Activated CD4-positive, alpha-beta T cell treated with anti-CD3 and anti-CD28 coated beads, Interleukin-2, amount 50 U/mL, for 4 hours (primary cell): ENCODE measurements at places on chromosomes 4 and X.

- no peak for DNase-seq
Observed at GRCh38 chr4:89469516-89469915, 161.9 kb upstream of the GPRIN3 start.

GRCh38 chr4:68272380-68272779 is 26.9 kb upstream of the TMPRSS11B start:
- DNase-seq = no peak

- no peak for DNase-seq
Observed at GRCh38 chrX:67545036-67545821, 1.4 kb downstream of the AR start.

GRCh38 chr4:188573104-188573503 is 433.9 kb downstream of the TRIML1 start:
- no peak for DNase-seq

- DNase-seq = no peak
Observed at GRCh38 chr4:188110036-188110435, 633 bp upstream of the TRIML2 start.

- no peak for DNase-seq
Observed at GRCh38 chr4:180436361-180436760, 1806.8 kb upstream of the TENM3 start.

DNA sequence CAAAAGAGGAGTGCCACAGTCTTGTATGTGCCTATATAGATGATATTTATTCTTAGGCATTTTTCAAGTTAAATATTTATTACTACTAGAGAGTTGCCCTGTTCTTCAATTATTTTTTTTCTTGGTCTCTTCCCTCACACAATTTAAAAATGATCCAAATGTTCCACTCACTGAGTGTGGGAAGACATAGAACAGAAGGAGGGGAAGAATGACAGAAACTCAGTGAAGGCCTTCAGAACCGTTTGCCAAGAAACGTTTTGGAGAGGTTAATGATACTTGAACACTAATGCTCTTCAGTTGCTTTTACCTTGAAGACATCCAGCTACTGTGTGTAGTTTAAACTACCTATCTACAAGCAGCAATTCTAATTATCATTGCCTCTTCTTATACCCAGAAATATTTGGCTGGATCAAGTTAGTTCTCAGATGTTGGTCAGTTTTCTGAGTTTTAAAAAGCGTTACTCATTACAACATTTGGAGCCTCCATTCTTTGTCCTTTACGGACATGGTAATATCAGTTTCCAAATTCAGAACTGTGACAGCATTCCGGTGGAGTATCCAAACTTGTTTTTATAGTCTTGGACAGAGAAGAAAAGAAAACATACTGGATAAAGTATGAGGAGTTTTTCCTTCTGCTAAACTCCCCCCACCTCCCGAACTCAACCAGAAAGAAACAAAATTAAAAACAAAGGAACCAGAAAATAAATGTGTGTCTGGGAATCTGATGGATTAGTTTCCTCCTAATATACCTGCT is 389.7 kb downstream of the SPRY1 start:
- no peak for DNase-seq

- DNase-seq = no peak
Observed at GRCh38 chr4:154208424-154208823, 283.2 kb downstream of the DCHS2 start.

DNA sequence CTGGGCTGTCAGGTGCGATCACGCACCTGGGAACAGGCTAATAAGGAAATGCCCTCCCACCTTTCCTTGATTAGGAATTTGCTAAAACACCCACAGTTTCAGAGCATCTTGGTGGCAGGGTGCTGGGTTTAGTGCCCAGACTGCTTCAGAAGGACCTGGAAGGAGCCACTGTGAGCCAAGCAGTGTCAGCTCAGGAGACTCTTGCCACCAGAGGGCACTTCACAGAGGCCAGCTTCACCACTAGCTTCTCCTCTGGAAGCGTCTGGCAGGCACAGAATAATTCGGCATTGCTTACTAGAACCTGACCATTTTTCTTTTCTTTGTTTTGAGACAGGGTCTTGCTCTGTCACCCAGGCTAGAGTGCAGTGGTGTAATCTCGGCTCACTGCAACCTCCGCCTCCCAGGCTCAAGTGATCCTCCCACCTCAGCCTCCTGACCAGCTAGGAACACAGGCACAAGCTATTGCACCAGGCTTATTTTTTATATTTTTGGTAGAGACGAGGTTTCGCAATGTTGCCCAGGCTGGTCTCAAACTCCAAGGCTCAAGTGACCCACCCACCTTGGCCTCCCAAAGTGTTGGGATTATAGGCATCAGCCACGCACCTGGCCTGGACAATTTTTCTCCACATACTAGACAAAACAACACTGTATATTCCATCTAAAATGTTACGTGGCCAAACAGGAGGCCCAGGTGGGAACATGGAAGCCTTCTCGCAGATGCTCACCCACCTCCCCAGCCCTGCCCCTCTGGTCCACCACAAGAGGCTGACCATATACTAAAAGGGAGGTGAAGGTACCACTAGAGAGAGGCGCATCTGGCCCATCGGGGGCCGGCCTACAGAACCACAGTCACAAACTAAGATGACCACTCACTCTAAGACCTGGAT is 14.1 kb downstream of the NOP14 start:
- DNase-seq = no peak

DNA sequence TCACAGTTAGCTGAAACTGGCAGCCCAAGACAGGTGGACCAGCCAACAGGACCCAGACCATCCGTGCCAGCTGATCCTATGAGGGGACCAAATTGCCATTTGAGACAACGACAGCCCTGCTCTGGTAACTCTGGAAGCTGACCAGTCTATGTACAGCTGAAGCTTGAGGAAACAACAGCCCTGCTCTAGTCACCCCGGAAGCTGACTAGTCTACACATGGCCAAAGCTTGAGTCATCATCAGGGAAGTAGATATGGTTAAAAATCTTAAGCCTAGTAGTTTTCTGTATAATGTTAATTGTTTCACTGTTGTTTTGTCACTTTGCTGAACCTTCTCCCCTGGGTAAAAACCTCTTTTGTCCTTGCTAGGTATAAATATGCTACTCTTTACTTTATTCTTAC is 905.4 kb upstream of the NDST4 start:
- DNase-seq = no peak

- no peak for DNase-seq
Observed at GRCh38 chrX:24113181-24113580, 36.3 kb upstream of the ZFX start.

DNA sequence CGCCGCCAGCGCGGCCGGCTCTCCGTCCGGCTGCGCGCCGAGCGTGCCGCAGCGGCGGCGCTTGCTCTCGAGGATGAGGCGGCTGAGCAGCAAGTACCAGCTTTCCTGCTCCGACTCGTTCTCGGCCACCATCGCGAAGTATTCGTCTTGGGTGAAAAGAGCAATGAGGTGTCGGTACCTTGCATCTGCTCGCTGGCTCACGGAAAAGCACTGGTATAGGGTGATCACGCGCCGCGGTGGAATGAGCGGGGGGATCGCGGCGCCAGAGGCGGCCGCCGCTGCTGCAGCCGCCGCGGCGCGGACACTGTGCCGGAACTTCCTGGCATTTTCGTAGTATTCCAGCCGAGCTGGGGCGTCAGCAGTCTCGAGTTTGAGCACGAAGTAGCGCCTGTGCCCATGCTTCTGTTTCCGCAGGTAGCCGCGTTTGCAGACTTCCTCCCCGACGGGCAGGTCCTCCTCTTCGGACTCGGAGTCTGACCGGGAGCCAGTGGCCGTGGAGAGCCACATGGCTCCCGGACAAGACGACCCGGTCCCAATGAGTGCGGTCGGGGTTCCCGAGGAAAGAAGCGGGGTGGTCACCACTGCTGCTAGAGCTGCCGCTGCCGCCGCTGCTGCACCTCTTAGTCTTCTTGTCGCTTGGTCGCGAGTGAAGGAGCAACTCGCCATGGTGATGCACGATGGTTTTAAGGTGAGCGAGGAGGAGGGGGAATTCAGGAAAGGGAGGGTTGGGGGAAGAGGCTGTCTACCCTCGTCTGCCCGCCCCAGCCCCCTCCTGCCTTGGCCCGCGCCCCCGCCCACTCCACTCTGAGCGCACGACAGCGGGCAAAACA is 469 bp downstream of the IRS4 start:
- no peak for DNase-seq

- DNase-seq = no peak
Observed at GRCh38 chr4:14178421-14178820, 550.9 kb upstream of the BOD1L1 start.

DNA sequence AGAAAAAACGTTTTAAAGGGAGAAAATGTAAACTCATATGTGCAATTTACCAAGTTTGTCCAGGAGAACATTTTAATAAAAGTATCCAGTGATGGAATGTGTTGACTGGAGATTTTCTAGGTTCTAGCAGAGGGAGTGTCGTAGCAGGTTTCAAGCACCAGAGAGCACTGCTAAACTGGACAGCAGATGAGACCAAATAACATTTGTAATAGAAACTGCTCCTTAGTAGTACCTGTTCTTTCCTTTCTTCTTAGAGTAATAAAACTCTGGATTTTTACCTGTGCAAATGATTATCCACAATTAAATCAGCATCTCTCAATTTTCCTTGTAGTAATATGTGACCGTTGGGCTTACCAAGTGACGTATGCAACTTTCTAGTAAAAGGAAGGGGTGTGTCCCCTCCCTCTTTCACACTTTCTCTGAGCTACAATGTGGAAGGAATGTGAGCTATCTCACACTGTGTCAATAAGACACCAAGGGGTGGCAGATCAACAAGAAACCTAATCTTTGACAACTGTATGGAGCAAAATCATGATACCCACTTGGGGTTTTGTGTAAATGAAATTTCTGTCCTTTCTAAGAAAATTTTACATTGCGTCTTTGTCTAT is 9.5 kb downstream of the HPGDS start:
- no peak for DNase-seq

DNA sequence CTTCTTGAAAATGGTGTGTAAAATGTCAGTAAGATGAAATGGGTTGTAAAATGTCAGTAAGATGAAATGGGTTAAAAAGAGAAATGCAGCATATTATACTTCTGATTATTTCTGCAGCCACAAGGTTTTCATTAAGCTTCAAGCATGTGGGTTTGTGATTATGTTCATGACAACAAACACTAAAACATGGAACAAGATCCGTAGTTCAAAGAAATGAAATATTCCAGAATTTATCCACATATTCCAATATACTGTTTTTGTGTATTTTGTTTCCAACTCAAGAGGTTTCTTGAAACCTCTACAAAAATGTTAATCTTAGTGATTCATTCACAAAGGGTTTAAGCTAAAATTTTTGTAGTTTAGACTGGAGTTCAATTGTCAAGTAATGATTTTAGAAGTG is 84.0 kb downstream of the ADAMTS3 start:
- DNase-seq = no peak

GRCh38 chr4:1416948-1417260 is 10.7 kb upstream of the NKX1-1 start:
- DNase-seq = no peak

DNA sequence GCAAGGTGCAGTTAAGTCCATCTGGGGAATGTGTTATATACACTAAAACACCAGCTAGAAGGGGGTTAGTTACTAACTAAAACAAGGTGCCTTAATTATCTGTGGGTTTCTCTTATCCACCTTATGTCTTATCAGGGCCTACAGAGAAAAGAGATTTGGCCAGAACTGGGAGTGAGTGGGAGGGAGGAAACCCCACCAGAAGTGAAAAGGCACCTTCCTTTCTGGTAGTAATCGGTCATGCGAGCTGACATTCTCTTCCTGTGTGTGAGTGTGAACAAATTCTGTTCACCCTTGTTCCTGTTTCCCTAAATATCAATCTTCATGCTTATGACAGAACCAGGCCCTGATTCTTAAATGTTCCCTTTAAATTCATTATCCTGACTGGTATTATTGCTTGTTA is 43.5 kb downstream of the SRPX2 start:
- no peak for DNase-seq

DNA sequence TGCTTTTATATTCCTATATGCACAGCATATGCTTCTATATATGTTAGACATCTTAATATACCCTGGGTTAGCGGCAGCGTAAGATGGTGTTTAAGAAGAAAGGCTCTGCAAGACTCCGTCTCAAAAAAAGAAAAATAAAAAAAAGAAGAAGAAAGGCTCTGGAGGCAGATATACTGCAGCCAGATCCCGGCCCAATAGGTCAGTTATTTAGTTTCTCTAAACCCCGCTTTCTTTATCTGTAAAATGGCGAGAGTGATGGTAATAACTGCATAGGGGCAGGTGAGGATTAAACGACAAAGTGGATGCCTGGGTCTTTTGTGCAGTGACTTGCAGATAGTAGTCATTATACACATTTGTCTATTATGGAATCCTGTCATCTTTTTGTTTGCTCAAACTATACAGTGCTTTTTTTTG is 115.2 kb downstream of the NAA11 start:
- DNase-seq = no peak

- DNase-seq = no peak
Observed at GRCh38 chrX:9327747-9328145, 137.1 kb upstream of the TBL1X start.
